Urinary bladder (tissue), 4 donors: ENCODE measurements at places on chromosomes 3 and 15. TPM values are rescaled to one million over a fixed set of nuclear protein-coding genes. Genes with fewer than 3 reads are reported as not detected.

The SLC28A2 gene
- not detected for polyA plus RNA-seq

The LXN gene
- 27.1 TPM for polyA plus RNA-seq

The RPP25 gene
- polyA plus RNA-seq = 13.5 TPM

GRCh38 chr15:70361891-70362290 lies 264.2 kb upstream of the TLE3 start:
- DNase-seq = no peak

DNA sequence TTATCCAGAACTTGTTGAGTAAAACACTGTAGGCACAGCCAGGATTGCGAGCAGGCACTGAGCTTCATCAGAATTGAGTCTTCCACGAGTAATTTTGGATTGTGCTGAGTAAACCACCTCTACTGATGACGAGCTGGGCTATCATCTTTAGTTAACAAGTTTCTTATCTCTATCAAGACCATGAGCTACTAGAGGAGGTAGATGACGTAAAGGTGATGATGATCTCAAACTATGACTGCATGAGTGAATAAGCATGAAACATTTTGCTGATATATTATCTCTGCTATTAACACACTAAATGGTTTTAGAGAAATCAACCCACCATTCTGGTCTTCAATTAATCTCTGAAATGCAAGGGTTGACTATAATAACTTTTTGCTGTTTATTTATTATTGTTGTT lies 506.0 kb downstream of the GBE1 start:
- DNase-seq = no peak

DNA sequence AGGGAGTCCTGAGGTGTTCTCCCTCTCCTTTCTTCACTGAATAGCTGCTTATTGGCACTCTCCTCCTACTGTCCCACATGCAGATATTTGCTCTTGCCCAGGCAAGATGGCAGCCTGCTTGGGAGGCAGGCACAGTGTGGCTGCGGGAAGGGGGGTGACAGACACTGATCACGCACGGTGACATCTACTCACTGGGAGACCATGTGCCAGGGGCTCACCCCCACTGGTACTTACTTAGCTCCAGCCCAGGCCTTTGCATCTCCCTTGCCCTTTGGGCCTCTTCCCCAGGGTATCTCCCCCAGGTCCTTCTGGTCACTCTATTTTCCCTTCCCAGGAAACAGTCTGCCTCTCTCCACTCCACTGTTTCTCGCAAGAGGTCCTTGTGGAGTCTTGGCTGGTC lies 6.4 kb downstream of the PLA2G4E start:
- no peak for DNase-seq
